T-helper 2 cell treated with Interferon-gamma antibody and Interleukin-4, amounts not matched to agents 5 μg/mL and 100 μg/mL, for 36 hours (primary cell): ENCODE measurements at places on chromosomes 13 and 19.

- no peak overlapping the region for H3K27ac ChIP-seq
- DNase-seq: no peak
- no peaks in the 10 kb centered on the region for H3K4me1 ChIP-seq
- H3K4me3 ChIP-seq: no peak overlapping the region
These were observed 2684.3 kb upstream of the PCDH20 start for GRCh38 chr13:64099994-64100393.

GRCh38 chr19:42352301-42353259 is 27.1 kb downstream of the MEGF8 start:
- H3K4me3 ChIP-seq: no peak overlapping the region
- H3K4me1 ChIP-seq: no peaks in the 10 kb centered on the region
- no peak overlapping the region for H3K27ac ChIP-seq

DNA sequence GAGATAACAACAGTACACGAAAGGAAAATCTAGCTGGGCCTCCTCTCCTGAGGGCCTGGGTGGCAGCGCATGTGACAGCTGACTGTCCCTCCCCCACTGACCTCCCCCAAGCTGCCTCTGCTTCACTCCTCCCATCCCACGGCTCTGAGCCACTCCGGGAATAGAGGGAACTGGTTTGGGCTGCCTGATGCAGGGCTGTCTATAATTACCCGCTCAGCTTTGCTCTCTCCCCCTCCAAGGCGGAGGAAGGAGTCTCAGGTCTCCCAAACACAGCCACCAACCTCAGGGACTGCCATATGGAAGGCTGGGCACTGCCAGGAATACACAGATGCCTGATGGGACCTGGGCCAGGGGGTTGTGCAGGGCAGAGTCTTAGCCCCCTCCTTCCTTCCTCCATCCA is 7.9 kb downstream of the NAPA start:
- no peak for DNase-seq
- H3K36me3 ChIP-seq: peaks cover 6% of the 10 kb centered on the region
- no peak overlapping the region for H3K4me3 ChIP-seq
- H3K4me1 ChIP-seq: peaks cover 3% of the 10 kb centered on the region

GRCh38 chr19:37306383-37306963 is 64.4 kb upstream of the ZNF527 start:
- no peak overlapping the region for H3K4me3 ChIP-seq
- peaks cover 1% of the 10 kb centered on the region for H3K36me3 ChIP-seq
- H3K27ac ChIP-seq: no peak overlapping the region
- no peaks in the 10 kb centered on the region for H3K4me1 ChIP-seq
- no peaks in the 10 kb centered on the region for H3K27me3 ChIP-seq

DNA sequence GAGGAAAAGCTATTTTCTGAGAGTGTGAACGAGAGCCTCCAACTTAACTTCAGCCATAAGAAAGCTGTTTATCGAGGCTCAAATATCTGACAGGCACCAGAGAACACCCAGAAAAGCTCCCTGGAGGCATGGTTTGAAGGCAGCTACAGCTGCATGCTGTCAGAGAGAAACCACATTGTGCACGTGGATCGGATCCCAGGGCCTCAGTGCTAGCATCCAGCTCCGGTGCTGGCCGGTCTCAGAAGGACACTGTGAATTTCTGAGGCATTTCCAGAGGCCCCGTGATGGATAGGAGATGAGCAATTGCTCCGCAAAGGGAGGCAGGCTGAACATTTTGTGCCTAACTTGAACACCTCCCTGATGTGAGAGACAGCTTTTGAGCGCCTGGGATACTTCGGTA is 315.7 kb downstream of the FGF9 start:
- H3K27me3 ChIP-seq: peaks cover 2% of the 10 kb centered on the region
- no peaks in the 10 kb centered on the region for H3K36me3 ChIP-seq

DNA sequence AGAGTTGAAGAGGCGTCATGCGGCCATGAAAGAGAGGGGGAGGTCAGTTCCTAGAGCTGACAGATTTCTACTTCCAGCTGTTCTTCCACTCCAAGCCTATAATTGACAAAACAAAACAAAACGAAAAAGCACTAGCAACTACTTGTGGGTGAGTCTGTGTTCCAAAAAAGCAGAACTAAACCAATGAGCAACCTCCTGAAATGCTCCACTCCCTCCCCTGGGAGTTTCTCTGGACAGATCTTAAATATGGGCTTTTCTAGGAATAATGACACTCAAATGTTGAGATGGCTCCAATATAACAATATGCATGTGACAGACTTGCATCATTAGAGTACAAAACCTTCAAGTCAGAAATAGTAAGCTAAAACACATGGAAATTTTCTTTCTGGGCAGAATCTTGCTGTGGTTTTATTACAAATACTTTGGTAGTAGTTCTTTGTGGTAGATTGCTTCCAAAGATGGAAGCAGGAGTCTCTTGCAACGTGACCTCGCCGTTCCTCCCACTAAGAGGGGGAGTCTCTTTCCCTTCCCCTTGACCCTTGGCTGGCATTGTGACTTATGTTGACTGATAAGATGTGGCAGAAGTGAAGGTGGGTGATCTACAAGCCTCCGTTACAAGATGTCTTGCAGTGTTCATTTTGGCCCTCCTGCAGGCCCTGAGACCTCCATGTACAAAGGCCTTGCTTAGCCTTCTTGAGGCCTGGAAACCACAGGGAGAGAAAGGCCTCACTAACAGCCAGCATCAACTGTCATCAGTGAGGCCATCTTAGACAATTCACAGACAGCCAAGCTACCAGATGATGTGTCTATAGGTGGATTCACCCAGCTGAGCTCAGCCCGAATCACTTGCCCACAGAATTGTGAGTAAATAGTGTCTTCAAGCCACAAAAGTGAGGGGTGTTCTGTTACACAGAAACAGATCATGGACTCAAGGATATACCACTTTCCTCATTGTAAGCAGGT is 173.1 kb upstream of the RFC3 start:
- H3K4me3 ChIP-seq: no peak overlapping the region
- H3K4me1 ChIP-seq: peaks cover 7% of the 10 kb centered on the region
- H3K27me3 ChIP-seq: no peaks in the 10 kb centered on the region
- H3K36me3 ChIP-seq: peaks cover 3% of the 10 kb centered on the region
- DNase-seq: peak; percentile 36
